Vein endothelial cell (primary cell): ENCODE measurements at places on chromosomes 3 and 15. TPM values are rescaled to one million over a fixed set of nuclear protein-coding genes. Genes with fewer than 3 reads are reported as not detected.

CFAP91 gene
- 0.10 and 0.33 TPM in 2 replicates for total RNA-seq

FAM43A gene
- total RNA-seq = 236 and 304 TPM in 2 replicates

AMT gene
- 0.67 and 1.3 TPM in 2 replicates for total RNA-seq

ALDH1A2 gene
- 39.8 and 51.1 TPM in 2 replicates for total RNA-seq
